Neural progenitor cell (in vitro differentiated cells): ENCODE measurements at places on chromosomes 11 and 22. TPM values are rescaled to one million over a fixed set of nuclear protein-coding genes. Genes with fewer than 3 reads are reported as not detected.

MRGPRX4 gene
- total RNA-seq, result not detected in 2 replicates

OR5A1 gene
- total RNA-seq, result 0.02 and 0.06 TPM in 2 replicates

LDHAL6A gene
- total RNA-seq, result not detected in 2 replicates

DNA sequence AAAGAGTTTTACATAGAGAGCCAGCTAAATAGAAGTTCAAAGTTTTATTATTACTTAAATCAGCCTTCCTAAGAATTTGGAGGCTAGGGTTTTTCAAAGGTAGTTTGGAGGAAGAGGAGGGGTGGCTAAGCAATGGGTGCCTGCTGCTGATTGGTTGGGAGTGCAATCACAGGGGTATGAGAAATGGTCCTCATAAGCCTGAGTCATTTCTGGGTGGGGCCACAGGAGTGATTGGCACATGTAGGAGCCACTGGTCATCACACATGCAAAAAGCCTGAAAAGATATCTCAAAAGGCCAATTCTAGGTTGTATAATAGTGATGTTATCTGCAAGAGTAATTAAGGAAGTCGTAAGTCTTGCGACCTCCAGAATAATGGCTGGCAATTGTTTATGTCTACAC is 12.9 kb downstream of the OR51L1 start:
- H3K36me3 ChIP-seq, result no peaks in the 10 kb centered on the region
- H3K4me3 ChIP-seq, result no peak overlapping the region
- no peaks in the 10 kb centered on the region for H3K4me1 ChIP-seq
- no peak overlapping the region for H3K27ac ChIP-seq
- no peak for DNase-seq

TRIM68 gene
- 10.5 and 19.5 TPM in 2 replicates for total RNA-seq
